NCI-H1930 (cell line): ENCODE measurements at places on chromosomes 2 and 18.

GRCh38 chr2:178550352-178550751, 70.1 kb downstream of the PLEKHA3 start:
- no peak for DNase-seq

GRCh38 chr2:75456825-75457224, 103.9 kb downstream of the EVA1A start:
- no peak for DNase-seq

DNA sequence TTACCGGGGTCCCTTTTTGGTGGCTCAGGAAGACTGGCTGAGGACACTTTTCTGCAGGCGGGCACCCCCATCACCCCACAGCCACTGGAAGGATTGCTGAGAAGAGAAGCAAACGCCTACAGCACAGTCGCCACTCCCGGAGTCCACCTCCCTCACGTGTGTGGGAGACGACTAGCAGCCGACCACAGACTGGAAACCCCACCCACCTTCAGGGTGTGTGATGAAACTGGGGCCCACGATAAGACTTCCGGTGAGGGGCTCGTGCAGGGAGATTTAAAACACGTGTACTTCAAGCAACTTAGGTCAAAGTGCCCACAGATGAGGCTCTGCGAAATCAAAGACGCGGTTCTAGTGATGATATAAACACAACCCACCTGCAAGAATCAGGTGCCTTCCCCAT, 26.3 kb downstream of the MBP start:
- DNase-seq = no peak

DNA sequence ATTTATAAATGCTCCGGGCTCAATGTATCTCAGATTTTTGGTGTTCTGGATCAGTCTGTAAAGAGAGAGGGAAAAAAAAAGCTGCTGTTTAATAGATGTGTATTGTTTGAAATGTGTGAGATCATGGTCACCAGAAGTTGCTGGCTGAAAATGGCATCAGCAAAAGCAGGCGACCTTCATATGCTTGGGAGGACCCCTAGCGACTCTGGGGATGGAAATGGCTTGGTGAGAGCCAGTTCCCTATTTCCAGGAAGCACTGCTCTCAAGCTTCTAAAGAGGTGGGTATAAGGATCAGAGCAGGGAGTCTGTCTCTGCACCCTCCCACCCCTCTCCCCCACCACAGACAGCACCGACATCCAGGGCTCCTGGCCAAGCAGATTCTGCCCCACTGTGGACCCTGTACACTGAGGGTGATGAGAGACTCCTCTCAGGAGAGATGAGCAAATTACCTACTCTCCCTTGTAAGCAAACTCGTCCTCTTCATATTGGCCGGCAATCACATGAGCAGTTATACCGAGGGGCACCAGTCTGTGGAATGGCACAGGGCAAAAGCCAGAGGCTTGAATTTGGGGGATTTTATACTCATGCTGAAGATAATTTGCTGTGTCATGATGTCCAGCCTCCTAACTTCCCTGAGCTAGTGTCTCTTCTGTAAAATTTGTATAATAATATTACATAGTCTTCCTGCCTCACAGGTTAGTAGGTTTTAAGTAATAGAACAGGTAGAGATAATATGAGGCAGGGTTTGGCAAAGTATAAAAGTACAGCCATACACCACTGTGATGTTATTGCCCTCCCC, 29.6 kb downstream of the LHCGR start:
- no peak for DNase-seq

- no peak for DNase-seq
These were observed 16.2 kb downstream of the AFF3 start for GRCh38 chr2:100126201-100126600.

GRCh38 chr2:171943869-171944268, 21.6 kb downstream of the HAT1 start:
- no peak for DNase-seq

DNA sequence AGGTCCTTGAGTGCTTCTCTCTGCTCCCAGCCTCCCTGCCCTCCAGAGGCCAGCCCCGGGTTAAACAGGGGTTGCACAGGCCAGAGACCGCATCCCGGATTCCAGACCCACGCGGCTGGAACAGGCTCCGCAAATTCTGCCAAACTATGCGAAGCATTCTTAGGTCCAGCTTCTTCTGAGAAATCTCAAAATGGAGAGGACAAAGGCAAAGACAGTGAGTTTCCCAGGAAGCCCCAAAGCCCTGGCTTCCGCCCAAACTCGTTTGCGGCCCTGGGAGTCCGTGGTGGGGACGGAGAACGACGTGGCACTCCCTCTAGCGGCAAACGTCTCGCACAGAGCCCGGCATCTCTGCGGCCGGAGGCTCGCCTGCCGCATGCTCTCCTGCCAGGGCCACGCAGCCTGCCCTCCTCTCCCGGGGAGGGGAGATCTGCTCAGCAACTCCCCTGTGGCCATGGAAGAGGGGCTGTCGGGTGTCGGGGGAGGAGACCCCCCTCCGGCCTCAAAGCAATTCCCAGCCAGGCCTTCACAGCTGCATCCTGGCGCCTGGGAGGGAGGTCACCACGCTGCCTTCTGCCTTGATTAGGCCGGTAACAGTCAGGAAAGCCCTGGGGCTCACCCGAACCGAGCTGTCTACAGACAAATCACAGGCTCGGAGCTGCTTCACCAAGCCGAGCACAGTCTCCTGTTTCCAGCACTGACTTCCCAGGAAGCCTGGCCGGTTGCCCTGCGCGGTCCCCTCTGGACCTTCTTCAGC, 33.4 kb upstream of the KLHL29 start:
- DNase-seq = no peak

DNA sequence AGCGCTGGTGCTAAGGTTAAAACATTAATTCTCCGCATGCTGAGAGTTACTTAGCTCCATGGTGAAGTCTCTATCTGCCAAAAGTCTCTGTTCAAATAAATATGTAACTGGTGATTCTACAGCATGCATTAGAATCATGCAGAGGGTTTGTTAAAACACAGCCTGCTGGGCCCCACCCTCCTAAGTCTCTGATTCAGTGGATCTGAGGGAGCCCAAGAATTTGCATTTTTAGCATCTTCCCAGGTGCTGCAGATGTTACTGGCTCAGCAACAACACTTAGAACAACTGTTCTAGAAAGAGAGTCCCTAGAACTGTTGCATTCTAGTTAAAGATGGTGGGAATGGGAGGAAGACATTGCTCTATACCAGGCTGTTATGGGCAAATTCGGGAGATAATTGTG, 73.4 kb downstream of the DPP10 start:
- DNase-seq = no peak

- DNase-seq = peak; percentile 38
These were observed 891 bp upstream of the KHK start for GRCh38 chr2:27085673-27086089.

DNA sequence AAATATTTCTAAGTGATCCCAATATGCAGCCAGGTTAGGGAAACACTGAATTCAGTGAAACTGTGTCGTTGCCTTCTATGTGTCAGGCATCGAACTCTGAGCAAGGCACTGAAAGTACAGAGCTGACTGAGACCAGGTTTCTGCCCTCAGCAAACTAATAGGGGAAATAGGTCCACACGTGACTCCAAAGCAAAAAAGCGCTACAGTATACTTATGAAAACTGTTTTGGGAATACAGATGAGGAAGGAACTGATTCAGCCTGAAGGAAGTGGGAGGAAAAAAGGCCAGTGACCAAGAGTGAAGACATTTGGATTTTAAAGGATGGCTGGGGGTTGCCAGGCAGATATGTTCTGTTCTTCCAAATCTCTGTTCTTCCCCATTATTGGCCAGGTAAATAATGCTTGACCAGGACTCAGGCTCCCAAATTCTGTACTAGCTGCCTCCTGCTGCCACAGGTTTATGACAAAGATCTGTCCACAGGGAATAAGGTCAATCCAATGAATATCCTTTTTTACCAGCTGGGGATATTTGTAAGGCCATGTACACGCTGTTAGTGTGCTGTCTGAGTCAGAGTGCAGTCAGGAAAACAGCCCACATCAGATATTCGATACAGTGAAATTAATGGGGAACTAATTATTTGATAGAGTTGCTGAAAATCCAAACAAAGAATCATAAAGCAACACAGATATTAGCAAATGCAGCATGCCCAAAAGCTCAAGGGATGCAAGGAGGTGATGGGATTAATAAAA, 24.5 kb upstream of the INPP4A start:
- no peak for DNase-seq

DNA sequence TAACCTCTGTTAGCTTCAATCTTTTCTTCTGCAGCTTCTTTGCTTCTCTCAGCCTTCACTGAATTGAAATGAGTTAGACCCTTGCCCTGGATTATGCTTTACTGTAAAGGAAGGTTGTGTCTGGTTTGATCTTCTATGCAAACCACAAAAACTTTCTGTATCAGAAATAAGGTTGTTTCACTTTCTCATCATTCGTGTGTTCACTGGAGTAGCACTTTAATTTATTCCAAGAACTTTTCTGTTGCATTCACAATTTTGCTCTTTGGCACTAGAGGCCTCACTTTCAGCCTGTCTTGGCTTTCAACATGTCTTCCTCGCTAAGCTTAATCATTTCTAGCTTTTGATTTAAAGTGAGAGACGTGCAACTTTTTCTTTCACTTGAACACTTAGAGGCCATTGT, 365.3 kb downstream of the TDRD15 start:
- DNase-seq = no peak

DNA sequence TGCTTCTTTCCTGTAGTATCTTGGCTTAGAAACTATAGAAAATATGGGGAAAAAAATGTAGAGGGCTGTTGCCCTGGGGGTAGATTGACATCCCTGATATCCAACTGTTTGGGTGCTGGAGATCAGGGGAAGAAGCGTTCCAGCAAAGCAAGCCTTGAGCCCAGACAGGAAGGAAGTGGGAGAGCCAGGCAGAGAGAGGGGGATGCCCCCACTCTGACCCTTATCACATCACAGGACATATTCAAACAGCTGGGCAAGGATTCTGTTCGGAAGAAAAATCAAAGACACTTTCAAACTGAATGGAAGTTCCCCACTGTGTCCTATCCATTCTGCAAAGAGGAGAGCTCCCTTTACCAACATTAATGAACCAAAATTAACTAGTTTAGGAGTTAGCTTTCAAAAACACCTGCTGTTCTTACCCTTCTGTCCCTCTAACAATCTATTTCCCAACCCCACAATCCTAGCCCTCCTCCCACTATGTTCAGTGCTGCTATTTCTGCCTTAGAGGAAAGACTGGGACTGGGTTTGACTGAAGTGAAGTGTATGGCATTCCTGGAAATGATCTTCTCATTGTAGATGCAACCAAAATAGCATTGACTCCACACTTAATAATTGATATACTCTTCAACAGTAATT, 16.9 kb upstream of the KCNG3 start:
- no peak for DNase-seq

DNA sequence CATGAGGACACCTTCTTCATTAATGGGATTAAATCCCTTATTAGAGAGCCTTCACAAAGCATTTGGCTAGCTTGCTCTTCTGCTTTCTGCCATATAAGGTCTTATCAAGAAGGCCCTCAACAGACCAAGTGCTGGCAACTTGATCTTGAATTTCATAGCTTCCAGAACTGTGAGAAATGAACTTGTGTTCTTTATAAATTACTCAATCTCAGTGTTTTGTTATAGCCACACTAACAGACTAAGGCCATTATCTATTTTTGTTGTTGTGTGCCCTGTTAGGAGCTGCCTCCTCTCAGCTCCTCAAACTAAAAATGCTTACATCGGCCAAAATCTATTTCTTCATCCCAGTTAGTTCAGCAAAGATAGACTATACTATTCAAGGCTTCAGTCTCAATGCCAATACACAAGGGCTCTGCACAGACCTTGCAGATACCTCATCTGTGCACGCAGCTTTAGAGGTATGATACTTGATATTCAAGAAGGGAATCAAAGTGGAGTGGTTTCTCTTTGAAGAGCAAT, 182.9 kb downstream of the GPD2 start:
- DNase-seq = no peak

DNA sequence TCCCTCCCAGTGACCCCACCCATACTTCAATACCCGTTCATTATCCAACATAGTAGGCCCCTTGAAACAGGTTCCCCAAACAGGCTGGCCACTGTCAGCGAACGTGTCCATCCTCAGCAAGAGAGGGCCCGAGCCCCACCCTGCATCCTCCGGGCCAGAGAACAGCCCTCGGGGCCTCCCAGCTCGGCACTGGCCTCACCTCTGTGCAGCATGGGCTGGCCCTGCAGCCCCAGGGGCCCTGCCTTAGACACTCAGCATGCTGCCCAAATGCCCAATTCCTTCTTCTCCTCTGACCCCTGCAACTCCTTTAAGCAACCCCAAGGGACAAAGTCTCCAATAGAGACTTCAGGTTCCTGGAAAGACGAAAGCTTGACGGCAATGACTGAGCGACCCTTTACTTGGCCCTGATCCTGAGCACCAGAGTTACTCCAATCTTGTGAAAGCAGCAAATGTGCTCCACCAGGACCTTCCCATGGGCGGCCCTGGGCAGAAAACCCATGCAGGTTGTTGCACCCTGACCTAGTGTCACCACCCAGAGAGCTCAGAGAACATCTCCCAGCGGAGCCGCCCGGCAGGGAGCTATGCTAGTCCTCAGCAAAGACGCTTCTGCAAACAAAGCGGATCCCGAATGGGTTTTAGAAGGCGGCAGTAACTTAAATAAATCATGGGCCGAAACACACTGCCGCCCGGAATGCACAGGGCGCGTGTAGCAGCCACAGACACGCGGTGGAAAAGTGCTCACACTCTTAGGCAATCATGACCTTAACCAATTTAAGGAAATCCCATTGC, 782 bp downstream of the COL6A3 start:
- no peak for DNase-seq

DNA sequence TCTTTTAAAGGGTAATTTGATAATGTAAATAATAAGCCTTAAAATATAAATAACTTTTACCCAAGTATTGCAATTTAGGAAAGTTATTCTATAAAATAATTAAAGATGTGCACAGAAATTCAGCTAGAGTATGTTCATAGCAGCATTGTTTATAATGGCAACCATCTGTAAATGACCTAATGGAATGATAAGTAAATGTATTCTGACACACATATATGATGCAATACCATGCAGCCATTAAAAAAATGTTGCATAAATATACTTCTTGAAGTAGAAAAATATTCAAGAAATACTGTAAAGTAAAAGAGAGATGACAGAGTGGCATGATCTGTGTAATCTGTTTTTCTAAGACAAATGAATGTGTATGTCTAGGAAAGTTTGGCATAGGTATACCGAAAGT, 545.7 kb downstream of the ZEB2 start:
- DNase-seq = no peak

GRCh38 chr2:96408616-96409015, 73.0 kb downstream of the NCAPH start:
- no peak for DNase-seq

GRCh38 chr2:210259687-210260086, 34.4 kb upstream of the ACADL start:
- no peak for DNase-seq

DNA sequence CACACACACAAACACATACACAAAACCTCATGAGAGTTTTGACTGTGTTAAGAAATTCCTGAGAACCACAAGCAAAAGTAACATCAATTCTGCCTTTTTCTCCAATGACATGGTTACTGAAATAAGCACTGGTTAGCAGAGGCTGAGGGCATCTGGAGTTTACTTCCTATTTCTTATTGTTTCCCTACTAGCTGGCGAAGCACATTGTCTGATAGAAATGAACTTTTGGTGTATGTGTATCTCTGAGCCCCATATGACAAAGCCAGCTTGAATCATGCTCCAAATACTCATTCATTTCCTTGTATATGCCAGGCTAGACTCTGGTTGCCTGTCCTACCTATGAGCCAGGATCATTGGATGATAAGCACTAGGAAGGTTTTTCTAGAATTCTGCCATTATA, 203.1 kb downstream of the NCKAP5 start:
- no peak for DNase-seq
